ENCODE measurements at places on chromosomes 1 and 21. TPM values are rescaled to one million over a fixed set of nuclear protein-coding genes. Genes with fewer than 3 reads are reported as not detected.

Gene TRIM46
- polyA plus RNA-seq, result 4.1 TPM

Gene HCRTR1
- 0.52 TPM for polyA plus RNA-seq

Gene CCDC181
- polyA plus RNA-seq, result 4.3 TPM

DNA sequence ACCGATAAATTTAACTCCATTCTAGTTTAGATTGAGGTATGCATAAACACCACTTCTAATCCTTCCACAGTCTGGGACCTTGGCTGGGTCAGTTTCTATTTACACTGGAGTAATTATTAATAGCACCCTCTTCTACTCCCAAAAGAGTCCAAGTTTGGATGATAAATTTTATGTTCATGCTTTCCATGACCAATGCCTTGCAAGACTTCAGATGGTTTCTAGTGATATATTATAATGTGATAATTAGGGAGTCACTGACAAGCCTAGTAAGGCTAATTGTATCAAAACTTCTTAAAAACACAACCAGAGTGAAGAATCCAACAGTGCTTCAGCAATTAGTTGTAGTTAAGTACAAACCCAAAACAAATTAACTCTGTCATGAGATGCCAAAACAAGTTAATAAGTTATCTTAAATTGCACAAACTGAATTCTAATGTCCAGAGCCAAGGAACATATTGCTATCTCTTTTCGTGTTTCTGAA, 489.6 kb downstream of the TTLL7 start:
- no peak for DNase-seq

- no peak for DNase-seq
These were observed 442.3 kb downstream of the PLPP3 start for GRCh38 chr1:56137090-56137489.
